Hematopoietic multipotent progenitor cell treated with erythropoietin and hydrocortisone succinate and interleukin-3 and kit ligand, for 4 days (in vitro differentiated cells): ENCODE measurements at places on chromosomes 6 and 20.
A peak's percentile ranks its signal among the peaks of the same experiment; 100 is the strongest.

DNA sequence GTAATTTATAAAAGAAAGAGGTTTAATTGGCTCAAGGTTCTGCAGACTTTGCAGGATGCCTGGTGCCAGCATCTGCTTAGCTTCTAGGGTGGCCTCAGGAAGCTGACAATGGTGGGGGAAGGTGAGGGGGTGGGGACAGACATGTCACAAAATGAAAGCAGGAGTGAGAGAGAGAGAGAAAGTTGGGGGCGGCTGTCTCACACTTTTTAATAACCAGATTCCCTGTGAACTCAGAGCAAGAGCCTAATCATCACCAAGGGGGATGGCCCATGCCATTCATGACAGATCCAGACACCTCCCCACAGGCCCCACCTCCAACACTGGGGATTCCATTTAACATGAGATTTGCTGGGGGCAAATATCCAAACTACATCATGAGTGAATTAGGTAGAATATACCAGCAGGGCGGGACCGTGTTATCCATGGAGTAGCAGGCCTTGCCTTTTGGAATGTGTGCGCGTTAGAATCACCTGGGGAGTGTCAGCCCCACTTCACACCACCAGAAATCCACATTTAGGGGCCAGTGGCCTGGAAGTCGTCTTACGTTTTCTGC is 258.8 kb downstream of the CDH4 start:
- DNase-seq = no peak

GRCh38 chr20:45958593-45958992 is 13.4 kb downstream of the ZNF335 start:
- DNase-seq = no peak

DNA sequence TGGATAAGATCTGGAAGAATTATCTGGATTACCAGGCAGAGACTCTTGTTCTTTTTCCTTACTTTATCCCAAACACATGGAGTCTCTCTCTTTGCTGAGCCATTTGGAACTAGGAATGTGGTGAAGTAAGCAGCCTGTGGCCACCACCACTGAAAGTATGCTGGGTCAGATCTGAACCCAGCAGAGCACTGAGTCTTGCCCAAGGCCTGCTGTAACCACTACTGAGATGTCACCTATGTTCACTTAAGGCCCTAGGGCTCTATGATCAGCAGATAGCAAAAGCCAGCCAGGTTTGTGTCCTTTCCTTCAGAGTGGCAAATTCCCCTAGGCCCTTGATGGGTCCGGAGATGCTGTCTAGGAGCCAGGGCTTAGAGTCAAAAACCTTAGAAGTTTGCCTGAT is 103.3 kb upstream of the PLN start:
- DNase-seq = no peak

- no peak for DNase-seq
These were observed 35.9 kb upstream of the HDDC2 start for GRCh38 chr6:125337706-125338105.

DNA sequence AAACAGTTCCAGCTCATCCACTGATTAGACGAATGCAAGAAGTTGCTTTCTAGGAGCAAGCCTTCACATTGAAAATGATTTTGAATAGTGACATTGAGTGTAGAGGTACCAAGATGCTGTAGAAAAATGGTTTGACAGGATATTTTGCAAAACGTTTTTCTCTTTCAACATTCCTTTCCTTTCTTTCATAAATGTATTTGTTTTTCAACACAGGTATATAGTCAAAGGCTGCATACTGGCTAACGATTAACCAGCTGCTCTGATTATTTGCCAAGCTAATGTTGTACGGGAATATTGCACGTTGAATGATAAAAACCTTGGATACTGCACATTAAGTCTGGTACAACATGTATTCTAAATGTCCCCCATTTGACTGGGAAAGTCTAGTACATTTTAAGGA is 78.8 kb upstream of the TENT5A start:
- DNase-seq = no peak

DNA sequence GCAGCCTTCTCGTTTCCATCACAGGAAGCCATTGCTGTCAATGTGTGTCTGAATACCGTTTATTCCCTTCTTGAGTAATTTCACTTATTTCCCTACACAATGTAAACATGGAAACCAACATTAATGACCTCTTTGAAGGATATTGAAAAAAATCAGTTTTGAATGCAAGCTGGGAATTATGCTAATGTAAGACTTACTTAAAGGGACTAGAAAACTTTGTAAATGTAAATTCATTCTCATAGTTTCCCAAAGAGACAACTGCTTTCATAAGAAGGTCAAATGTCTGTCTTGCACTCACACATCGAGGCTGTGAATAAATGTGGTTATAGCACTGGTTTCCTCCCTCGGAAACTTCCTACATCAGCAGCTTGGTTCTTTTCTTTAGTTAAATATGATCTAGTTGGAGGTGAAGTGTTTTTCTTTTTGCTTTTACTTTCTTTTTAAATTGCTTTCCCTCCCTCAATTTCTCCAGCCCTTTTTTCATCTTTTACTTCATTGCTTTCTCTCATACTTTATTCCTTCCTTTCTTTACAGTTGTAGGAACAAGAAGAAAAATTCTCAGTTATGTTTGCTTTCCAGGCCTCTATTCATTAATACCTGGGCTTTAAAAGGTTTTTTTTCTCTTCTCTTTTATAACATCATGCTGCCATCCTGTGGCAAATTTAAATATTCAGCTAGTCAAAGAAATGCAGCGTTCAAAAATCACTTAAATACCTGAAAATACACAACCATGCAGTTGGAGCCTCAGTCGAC is 108.3 kb downstream of the TNFAIP3 start:
- peak; percentile 66 for DNase-seq

GRCh38 chr6:42629845-42630244 is 66.0 kb downstream of the UBR2 start:
- DNase-seq = peak; percentile 53

GRCh38 chr20:48595495-48596333 is 232.1 kb downstream of the PREX1 start:
- DNase-seq = no peak

DNA sequence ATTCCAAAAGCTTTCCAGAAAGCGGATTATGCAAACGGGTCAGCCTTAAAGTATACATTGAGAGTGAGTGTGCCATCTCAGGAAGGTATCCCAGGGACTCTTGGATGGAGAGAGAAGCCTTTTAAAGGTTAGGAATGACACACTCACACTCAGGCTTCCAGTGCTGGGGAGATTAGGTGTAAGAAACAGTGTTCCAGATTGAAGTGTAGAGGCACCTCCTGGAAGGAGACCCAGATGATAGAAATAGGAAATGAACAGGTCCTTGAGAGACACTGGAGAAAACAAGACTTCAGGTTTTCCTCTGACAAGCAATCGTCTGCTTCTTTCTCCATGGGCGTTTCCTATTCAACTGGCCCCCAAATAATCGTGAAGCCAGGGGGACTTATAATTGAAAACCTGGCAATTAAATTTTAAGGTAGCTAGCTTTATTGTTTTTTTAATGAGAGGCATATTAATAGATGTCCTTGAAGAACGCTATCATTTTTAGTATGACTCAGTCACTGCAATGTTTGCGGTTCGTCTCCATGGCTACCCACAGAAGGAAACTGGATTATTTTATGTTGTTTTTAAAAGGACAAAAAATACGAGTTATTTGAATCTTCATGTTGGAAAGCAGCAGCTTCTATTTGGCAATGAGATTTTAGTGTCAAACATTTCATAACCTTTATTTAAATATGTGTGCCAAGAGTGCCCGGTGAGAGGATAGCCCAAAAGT is 85.3 kb downstream of the TRMT6 start:
- peak; percentile 23 for DNase-seq

GRCh38 chr6:112575309-112575834 is 228.2 kb downstream of the RFPL4B start:
- DNase-seq = no peak

DNA sequence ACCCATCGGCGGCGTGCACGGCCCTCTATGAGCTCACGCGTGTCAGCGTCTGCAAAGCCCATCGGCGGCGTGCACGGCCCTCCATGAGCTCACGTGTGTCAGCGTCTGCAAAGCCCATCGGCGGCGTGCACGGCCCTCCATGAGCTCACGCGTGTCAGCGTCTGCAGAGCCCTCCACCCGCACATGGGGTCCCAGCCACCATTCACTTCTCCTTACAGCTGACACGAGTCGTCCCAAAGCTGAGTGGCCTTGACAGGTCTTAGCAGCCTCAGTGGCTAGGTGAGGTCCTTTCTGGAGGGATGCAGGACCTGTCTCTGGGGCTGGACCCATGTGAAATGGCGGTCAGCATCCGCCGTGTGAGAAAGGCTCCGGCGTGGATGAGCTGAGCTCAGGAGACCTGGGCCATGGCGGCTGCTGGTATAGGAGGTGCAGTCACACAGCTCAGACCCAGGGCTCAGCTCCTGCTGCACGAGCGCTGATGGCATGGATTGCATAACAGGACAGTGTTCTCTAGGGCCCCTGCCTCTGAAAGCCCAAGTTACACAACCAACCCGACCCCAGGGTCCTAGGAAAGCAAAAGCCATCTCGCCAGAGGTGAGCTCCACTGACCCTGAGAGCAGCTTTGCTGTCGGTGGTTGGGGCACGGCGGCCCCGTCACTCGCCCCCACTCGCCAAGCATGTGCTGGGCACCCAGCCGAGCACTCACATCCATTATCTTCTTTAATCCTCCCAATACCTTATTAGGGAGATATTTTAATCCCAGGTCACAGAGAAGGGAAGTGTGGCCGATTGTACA is 38.9 kb downstream of the DLL1 start:
- DNase-seq = no peak

- no peak for DNase-seq
These were observed 127.0 kb upstream of the MAN1A1 start for GRCh38 chr6:119476554-119476953.

DNA sequence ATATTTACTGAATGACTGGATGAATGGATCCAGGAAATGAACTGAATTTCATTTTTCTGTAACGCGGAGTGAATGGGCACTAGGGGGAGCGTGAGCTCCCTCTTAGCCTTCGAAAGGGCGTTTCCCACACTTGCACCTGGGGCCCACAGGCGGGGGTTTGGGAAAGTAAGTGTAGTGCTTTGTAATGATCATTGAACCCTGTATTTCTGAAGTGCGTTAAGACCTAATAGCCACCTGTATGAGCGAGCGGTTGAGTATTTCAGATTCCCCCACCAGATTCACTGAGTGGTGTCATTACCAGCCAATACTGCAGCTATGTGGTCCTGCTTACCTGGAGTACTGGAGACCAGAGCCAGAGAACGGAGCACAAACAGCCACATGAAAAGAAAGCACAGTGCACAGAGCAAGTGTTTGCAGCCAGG is 10.5 kb downstream of the SYTL3 start:
- DNase-seq = peak; percentile 73
